Stimulated activated CD4-positive, alpha-beta T cell treated with anti-CD3 and anti-CD28 coated beads, Interleukin-1b, Interleukin-23, amount 100 ng/mL, for 24 hours (primary cell): ENCODE measurements at places on chromosomes 2 and 18.

- DNase-seq, result no peak
These were observed 73.0 kb downstream of the FARSB start for GRCh38 chr2:222582928-222583327.

GRCh38 chr2:201709747-201710146 is 11.3 kb upstream of the MPP4 start:
- DNase-seq, result no peak

DNA sequence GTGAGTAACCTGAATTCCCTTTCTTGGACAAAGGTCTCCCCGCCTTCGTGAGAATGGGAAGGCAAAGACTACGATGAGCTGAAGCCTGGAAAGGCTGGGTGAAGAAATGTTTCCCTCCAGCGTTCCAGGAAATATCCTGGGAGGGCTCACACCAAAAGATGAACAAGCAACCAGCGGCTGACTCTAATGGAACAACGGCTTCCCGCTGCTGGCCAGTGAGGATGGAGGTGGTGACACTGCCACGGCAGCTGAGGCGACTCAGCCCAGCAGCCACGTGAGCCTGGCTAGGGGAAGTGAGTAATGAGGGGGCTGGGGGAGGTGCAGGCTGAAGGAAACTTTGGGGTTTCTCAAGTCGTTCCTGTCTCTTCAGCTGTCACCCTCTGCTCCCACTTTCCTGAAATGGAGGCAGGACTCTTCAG is 105.0 kb upstream of the SMAD7 start:
- no peak for DNase-seq

GRCh38 chr2:200155652-200156051 is 150.8 kb upstream of the SPATS2L start:
- DNase-seq, result no peak

DNA sequence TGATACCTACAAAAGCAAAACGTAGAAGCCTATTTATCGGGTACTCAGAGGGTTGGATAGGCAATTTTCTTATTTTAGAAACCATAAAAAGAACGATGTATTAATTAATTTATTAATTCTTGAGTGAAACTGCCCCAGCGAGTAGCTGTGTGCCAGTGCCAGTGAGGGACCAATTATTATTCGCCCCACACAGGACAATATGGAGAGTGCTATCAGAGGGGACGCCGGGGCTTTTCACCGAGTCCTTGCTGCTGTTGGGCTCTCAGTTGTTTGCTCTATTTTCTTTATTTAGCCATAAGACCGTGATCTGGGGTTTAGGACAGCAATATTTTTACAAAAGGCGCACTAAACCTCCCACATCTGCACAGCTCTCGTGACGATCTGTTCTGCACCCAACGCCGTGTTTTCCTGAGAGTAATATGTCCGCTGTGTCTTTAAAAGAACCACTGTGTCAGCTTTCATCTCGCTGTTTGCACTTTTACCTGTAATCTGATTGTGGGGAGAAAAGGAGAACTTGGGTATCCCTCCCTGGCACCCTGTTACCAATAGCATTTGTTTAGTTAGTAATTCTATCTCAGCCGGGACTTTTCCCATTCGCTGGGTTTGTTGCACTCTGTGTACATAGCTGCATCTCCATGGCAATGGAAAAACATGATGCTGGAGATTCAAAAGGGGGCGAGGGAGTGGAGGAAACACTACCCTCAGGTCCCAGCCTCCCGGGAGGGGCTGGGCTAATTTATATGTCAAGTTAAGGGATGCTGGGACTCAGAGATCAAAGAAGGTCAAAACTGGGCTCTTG is 30.1 kb upstream of the ZNF516 start:
- DNase-seq, result no peak

DNA sequence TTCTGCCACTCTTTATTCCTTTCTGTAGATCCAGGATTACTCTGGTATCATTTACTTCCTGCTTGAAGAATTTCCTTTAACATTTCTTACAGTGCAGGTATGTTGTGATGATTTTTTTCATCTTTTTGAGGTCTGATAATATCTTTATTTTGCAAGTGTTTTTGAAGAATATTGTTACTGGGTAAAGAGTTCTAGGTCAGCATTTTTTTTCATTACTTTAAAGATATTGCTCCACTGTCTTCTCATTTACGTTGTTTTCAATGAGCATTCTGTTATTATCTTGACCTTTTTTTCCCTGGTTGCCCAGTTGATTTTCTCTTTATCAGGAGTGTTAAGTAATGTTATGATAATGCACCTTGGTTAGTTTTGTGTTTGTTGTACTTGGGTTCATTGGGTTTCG is 31.7 kb upstream of the TMEM247 start:
- no peak for DNase-seq

GRCh38 chr2:157085522-157085921 is 172.0 kb upstream of the GALNT5 start:
- no peak for DNase-seq

- DNase-seq, result no peak
These were observed 19.5 kb downstream of the CNOT11 start for GRCh38 chr2:101272045-101272784.

DNA sequence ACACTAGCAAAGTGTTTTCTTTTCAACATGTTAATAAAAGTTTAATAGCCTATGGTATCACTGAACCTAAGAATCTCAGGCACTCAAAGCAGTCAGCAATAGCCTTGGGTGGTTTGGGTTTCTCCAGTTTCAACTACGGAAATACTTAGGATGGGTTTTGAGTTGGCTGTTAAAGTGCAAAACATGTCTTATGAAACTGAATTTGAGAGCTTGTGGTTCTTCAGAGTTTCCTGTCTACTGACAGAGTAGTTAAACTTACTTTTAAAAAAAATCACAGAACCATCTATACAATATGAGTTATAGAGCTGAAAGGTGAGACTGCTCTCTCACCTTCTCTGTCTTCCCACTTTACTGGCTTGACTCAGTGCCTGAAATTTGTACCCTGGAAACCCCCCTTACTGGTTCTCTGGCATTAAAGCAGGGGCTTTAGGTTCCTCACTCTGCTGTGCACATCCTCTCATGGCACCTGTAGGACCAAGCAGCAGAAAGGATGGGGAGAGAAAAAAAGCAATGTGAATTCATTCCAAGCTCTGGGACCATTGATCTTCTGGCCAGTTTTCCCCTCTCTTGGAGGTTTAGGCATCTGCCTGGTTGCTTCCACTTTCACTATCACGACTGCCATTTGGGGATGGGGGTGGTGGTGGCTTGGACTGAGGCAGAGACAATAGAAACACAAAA is 18.1 kb downstream of the CCDC141 start:
- no peak for DNase-seq

GRCh38 chr2:157404363-157404762 is 39.5 kb downstream of the CYTIP start:
- no peak for DNase-seq

GRCh38 chr2:174786066-174786725 is 21.9 kb upstream of the CHRNA1 start:
- no peak for DNase-seq

GRCh38 chr18:12282442-12283039 is 25.5 kb upstream of the TUBB6 start:
- no peak for DNase-seq

- DNase-seq, result no peak
These were observed 18.3 kb downstream of the TTC32 start for GRCh38 chr2:19883486-19883885.

GRCh38 chr2:133331436-133331835 is 236.8 kb downstream of the NCKAP5 start:
- no peak for DNase-seq

DNA sequence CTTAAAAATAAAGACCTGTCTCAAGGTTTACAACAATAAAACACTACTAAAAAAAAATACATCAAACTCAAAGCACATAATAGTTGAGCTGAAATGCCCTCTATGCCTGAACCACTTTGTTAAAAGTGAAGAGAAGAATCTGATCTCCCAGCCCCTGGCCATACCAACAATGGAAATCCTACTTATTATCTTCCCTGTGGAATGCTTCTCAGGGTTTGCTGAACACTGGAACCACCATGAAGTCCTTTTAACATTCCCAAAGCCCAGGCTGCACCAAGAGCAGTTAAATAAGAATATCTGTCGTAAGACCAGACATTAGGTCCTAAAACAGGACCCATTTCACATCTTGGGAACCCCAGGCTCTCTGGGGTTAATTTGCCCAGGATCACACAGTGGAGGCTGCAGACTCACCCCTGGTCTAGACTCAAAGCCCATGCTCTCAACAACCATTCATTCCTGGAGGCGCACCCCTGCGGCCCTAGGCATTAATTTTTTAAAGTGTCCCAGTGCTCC is 285.8 kb downstream of the STK39 start:
- no peak for DNase-seq

DNA sequence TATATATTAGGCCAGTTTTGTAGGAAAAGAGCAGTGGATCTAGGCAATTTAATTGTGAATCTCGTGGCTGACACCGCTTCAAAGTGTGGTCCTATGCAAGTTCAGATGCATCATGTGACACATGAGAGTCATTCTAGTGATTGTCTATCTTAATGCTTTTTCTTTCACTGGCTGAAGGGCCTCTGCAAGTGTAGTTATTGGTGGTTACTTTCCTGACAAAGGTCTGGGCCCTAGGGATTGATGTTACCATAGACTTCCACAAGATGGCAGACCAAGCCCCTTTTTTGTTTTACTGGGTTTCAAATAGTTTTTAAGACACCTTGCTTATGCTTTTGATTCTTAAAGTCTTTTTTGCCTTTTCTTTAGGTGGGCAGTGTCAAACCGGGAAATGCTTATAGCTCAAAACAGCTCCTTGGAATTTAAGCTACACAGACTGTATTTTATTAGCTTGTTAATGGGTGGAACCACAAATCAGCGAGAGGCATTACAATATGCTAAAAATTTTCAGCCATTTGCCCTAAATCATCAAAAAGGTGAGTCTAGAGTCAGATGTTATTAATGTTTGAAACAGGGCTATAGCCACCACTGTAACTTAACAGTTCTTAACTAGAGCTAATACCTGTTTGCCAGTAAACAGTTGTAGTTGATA is 25.9 kb downstream of the CD8A start:
- DNase-seq, result no peak

DNA sequence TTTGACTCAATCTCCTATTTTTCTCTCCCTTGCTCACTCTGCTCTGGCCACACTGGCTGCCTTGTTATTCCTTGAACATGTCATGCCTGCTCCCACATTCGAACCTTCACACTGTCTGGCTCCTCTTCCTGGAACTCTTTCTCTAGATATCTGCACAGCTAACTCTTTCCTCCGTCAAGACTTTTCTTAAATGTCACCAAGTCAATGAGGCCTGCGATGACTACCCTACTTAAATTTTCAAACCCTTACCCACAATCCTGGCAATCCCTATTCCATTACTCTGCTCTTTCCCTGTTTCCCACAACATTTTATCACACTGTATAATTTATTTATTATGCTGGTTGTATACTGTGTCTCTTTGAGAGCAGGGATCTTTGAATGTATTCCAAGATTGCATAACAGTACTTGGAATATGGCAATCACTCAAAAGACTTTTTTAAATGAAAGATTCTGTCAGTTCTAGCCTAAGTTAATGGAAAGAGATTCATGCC is 206.2 kb downstream of the SRBD1 start:
- DNase-seq, result no peak

- DNase-seq, result no peak
These were observed 138.6 kb downstream of the DNER start for GRCh38 chr2:229575569-229576315.

DNA sequence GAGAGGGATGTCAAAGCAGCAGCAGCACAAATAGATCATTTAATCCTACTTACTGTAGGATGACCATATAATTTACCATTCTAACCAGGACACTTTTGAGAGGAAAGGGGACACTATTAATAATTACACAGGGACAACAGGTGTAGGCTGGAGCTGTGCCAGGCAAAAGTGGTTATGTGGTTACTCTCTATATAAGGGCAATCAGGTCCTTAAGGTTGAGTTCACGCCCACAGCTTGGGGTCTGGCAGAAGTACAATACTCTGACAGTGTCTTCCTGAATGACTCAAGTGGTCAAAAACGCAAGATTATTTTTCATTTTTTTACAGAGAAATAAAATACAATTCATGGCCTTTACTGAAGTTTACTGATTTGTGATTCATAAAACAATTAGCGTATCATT is 2.8 kb downstream of the PREPL start:
- no peak for DNase-seq

GRCh38 chr2:23746141-23746863 is 180.6 kb downstream of the ATAD2B start:
- no peak for DNase-seq

DNA sequence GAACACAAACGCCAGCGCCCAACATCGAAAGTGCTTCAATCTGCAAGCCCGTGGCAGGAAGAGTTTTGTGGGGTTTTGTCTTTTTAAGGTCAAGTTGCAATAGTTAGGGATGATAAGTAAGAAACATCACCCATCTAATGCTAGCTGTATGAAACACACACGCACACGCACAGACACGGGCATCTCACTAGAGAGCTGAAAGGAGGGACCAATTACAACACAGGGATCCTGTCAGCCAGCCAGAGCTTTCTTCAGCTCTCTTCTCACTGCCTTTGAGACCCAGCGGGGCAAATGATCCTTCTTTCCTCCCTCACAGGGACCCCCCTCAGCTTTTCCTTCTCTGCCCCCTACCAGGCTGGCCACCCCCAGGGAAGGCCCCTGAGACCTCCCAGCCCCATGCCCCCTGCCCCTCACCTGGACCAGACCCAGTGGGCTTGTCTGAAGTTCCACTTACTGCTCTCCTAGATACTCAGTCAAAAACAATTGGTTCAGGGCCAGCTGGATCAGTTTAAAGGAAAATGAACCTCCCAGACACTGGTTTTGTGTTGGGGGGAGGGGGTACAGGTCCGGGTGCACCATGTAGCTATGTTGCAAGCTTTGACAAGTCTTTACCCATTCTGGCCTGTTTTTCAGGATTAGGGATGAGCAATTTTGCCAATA is 17.9 kb downstream of the CYP26B1 start:
- no peak for DNase-seq

GRCh38 chr2:60964651-60965498 is 52.6 kb upstream of the PEX13 start:
- no peak for DNase-seq

- DNase-seq, result no peak
These were observed 22.2 kb downstream of the PDIA6 start for GRCh38 chr2:10790228-10790973.

DNA sequence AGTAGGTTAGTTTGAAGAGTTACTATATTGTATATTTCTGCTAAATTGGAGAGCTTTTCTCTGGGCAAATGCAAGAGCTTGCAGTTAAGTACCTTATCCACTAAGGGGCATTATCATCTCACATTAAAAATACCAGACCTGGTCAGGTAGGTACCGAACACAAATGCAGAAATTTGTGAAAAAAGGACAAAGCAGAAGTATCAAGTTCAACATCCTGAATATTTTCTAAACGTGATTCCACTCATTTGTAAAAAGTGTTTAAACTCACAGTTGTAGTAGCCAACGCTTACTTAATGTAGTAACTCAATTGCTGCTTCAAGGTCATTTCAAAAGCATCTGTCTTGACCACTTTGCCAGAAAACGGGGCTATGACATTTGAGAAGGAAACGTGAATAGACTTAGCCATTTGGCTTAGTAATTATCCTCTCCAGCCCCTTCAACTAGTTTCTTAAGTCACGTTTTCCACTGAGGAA is 52.1 kb downstream of the CYRIA start:
- no peak for DNase-seq
